Dorsolateral prefrontal cortex (tissue), 122 donors: ENCODE measurements at places on chromosomes 11 and 22.
A peak's percentile ranks its signal among the peaks of the same experiment; 100 is the strongest.

DNA sequence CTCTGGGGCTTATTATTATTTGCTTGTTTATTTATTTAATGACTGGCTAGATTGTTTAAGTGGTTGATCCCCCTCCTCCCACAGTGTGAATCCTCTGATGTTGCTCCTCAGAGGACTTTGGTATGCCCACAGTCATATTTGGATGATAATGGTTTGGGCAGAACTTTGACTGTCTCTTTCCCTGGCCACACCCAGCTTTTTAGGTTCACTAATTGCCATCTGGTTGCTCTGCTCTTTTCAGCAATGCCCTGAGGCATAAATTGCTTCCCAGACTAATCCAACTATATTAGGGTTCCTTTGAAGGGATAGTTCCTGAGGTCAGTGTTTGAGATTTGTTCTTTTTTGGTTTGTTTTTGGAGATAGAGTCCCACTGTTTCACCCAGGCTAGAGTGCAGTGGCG, 99.3 kb upstream of the RRM1 start:
- no peak for DNase-seq

DNA sequence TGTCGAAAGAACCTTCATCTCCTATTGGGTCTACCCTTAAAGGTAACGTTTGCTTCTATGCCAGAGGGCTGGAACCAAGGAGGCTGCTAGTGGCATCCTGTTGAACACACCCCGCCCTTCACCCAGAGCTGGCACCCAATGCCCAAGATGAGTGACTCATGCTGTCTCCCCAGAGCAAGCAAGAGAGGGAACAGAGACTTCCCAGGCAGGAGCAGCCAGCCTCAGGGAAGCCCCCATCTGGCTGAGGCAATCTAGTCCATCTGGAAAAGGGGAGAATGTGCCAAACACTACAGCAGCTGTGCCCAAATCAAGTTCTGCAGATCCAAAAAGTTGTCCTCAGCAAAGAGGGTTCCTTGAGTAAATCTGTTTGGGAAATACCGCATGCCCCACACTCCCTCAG, 91.9 kb upstream of the TP53I11 start:
- peak; percentile 59 for DNase-seq

- no peak for DNase-seq
Observed at GRCh38 chr22:25656724-25657123, 85.3 kb upstream of the MYO18B start.

DNA sequence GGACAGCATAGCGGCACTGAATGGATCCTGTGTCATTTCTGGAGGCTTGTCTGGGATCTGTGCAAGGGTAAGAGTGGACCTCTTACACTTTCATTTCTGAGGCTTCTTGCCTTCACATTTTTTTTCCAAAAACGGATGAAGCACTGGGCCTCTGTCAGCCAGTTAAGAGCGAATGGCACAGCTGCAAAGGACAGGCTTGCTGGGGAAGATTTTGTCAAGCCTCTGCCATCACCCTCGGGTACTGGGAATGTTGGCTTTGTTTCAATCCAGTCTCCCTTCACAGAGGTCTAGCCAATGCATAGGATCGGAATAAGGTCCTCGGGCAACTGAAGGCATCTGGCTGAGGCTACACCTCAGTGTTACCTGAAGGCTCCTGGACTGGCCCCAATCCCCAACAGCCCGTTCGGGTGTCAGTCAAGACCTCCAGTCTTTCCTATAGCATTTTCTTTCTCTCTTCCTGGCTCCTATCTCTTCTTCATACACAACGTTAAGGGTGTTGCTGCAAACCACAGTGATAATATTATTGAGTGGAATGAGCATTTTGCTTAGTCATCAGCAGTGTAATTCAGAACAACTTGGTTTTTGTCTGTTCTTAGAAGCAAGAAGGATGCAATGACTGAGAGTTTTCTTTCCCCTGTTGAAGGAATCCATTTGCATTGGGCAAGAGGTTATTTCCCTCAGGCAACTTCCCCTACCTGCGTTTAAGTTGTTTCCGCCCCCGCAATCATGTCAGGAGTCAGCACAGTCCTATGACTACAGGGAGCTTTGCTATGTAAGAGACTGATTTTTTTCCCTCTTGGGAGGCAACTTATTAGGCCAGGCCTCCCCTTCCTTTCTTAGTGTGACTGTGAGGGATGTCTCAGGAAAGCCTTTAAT, 22.8 kb downstream of the NPAT start:
- no peak for DNase-seq

DNA sequence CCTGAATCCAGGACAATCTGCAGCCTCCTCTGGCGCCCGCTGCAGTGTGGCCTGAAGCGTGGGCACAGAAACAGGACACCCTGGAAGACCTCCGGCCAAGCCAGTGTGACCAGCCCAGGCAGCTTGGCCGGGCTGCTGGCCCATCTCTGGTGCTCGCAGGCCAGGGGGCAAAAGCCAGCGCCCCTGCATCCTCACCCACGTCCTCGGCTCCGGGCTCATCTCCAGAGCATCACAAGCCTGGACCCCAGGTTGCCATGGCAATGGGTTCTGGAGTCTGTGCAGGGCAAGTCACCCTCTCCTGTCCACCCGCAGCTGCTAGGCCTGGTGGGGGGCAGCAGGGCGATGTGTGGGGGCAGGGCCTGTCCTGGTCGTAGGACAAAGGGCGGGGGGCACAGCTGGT, 9.3 kb upstream of the PDGFB start:
- DNase-seq = no peak

DNA sequence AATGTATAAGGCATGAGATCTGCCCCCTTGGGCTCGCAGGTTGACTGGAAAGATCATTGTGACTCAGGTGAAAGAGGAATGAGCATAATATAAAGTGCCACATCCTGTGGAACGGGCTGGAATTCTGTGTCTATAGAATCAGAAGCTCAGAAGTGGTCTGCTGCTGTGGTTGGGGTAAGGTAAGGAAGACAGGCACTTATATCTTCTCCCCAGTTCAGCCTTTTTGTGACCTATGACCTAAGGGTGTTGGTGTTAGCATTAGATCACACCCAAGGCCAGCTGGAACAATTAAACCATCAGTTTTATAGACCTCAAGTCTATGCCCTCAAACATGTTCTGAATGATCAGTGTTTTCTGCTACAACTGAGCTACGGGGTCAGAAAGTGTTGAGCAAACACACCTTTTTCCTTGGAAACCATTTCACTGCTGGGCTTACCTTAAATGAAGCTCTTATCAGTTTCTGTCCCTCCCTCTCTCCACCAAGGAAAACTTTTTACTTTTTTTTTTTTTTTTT, 15.7 kb upstream of the POU2AF3 start:
- DNase-seq = no peak

DNA sequence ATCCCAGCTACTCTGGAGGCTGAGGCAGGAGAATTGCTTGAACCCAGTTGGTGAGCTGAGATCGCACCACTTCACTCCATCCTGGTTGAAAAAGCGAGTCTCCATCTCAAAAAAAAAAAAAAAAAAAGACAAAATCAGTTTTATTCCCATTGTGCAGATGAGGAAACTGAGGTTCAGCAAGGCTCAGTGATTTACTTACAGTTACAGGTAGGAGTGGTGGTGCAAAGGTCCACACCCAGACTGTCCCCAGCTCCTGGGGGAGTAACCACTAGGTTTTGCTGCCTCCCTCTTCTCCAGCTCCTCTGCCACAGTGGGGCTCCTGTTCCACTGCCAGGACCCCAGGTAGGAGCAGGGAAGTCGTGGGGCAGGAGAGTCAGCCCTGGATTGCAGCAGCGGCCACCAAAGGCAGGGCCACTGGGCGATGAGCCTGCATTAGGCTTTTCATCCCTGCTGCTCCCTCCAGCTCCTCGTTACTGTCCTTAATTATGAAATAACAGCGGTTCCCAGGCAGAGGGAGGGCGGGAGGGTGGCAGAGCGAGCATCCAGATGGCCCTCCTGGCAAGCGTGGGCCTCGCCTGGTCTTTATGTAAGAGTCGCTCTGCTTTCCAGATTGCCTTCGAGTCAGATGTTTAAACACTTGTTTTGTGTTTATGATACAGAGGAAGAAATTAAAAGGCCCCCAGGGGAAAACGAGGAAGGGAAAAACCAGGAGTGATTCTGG, 15.5 kb upstream of the RASD2 start:
- peak; percentile 77 for DNase-seq

GRCh38 chr11:26558190-26558589, 13.9 kb downstream of the MUC15 start:
- no peak for DNase-seq

DNA sequence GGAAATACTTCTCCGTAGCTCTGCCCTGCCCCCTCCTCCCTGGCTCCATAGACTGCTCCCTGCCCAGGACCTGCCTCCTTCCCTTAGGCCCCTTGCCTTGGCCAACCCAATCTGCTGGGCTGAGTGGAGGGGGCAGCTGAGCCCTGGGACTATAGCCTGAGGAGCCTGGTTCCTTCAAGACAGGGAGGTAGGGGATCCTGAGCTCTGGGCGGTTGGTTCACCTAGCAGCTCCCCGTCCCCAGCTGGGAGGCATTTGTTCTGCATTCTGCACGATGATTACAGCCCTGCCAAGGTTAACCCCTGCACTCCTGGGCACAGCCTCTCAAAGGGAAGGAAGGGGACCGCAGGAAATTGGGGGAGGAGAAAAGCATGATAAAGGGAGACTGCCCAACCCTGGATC, 3.6 kb upstream of the CDC42EP1 start:
- no peak for DNase-seq

DNA sequence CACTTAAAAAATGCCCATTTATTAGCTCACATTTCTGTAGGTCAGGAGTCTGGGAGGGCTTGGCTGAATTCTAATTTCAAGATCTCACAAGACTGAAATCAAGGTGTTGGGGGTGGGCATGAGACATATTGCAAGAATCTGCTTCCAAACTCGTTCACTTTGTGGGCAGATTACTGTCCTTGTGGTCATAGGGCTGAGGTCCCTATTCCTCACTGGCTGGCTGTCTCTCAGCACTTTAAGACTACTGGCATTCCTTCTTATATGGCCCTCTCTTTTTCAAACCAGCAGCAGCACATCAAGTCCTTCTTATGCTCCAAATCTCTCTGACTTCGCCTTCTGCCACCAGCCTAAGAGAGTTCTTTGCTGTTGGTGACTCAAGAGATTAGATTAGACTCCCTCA, 27.8 kb upstream of the MYOD1 start:
- DNase-seq = no peak

GRCh38 chr11:109845437-109845836, 247.8 kb upstream of the ZC3H12C start:
- no peak for DNase-seq

- no peak for DNase-seq
Observed at GRCh38 chr11:91906871-91907624, 317.6 kb upstream of the FAT3 start.
